Fibroblast of mammary gland (primary cell): ENCODE measurements at places on chromosomes 2 and 18.

DNA sequence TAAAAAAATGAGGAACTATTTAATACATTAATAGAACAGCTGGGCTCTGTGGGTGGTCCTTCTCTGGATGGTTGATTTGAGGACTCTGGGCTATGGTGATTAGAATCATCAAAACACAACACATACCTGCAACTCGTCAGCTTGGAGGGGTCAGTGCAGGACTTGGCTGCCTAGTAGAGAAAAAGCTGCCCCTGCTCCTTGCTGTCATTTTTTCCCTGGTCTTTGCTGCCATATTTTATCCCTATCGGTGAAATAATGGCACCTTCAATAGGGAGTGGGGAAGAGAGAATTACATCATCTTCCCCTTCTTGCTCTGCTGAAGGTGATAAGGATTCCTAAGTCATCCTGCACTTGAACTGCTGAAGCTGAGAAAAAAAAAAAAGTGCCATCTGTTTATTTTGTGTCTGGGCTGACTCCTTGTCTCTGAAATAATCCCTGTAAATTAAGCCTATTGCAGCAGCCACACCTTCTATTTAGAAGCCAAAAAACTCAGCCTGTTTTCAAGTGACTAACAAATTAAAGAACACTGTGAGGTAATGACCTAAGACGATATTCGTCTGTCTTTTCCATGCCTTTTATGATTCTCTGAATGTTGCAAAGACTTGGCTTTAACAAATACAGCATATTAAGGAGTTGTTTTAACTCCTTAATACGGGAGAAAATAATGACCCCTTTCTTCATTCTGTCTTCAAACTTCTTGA lies 89.3 kb downstream of the ACVR1 start:
- peak; percentile 24 for DNase-seq

DNA sequence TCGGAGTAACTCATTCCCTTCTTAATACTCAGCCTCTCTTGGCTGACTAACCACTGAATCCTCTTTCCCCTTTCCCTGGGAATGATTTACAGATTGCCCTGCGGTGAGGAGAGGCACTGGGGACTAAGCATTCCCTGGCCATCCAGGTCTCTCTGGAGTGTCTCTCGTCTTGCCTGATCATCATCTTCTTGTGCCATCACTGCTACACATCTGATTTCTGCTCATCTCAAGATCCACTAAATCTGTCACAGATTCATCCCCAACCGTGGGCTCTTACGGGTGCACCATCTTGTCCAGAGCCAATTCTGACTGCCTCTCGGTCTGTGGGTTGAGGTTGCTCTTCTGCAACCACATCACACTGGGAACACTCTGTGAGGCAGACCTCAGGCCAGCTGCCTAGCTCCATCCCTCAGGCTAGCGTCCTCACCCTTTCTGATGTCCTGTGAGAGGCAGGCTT lies 12.0 kb downstream of the SFTPB start:
- DNase-seq: peak; percentile 89

DNA sequence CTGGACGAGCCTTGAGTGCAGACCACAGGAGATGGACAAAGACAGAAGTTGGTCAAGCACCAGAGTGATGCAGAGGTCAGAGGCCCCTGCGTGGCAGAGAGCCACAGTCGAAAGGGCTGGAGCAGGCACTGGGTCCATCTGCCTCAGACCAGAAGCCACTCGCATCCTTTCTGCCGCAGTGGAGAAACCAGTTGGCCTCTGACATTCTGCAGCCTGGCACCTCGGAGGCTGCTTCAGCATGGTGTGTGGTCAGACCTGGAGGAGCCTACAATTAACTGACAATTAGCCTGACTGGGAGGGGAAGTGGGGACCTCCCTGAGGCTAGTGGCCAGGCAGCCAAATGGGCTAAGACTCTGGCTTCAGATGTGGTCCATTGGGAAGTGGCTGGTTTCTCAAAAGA lies 111.1 kb downstream of the SGPP2 start:
- DNase-seq: no peak

DNA sequence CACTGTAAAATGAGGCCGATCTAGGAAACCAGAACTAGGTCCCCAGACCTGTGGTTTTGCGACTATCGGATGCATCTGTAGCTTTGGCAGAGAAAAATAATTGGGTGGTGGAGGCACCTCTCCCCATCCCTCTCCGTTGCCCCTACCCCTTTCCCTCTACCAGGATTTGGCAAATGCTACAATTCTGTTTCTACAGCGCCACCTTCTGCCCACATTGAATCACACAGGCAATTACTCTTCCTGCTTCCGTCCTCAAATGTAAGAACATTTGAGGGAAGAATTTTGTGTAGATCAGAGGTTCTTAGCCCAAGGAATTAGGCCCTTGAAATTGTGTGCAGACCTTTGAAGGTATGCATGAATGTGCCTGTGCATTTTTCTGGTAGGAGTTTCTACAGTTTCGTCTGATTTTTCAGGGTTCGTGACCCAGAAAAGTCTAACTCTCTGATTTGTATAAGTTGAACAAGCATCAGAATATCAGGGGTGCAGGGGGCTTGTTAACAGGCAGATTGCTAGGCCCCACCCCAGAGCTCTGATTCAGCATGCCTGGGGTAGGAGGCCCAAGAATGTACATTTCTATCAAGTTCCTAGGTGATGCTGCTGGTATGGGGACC lies 11.2 kb downstream of the ATP6V1B1 start:
- DNase-seq: peak; percentile 61

GRCh38 chr2:48482769-48483168 lies 47.2 kb upstream of the STON1 start:
- peak; percentile 55 for DNase-seq

DNA sequence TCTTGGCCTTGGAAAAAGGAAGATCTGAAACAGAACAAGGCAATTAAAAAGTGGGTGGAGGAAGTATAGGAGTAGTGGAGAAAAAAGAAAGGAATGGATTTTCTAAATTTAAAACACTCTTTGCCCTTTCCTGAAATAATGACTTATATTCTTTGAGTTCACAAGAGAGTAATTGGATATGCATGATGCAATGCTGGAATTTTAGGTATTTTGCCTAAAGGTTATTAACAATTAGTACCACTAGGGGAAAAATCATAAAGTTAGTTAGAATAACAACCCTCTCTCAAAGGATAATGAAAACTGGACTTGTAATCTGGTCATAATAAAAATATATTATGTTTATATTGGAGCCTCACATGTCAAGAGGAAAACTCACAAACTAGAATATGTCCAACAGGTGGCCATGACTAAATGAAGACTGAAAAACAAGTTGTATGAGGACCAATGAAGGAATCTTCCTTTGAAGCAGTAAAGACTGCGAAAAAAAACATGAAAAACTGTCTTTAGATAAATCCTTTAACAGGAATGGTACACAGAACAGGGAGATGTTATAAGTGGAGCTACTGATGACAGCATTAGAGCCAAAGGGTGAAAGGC lies 281.8 kb downstream of the NCKAP5 start:
- DNase-seq: no peak

- no peak for DNase-seq
Measured at GRCh38 chr18:27862041-27862682, 314.8 kb downstream of the CDH2 start.
